ENCODE measurements at places on chromosomes 16 and 17. TPM values are rescaled to one million over a fixed set of nuclear protein-coding genes. Genes with fewer than 3 reads are reported as not detected.

The GNGT2 gene
- 0.34 TPM for total RNA-seq

The NOG gene
- total RNA-seq: 13.7 TPM

The CACNG5 gene
- 0.68 TPM for total RNA-seq

The TOX3 gene
- total RNA-seq: 14.7 TPM

The RAB26 gene
- 9.9 TPM for total RNA-seq

GRCh38 chr17:4800462-4801196 lies 1.5 kb downstream of the C17orf114 start:
- no peak for DNase-seq

DNA sequence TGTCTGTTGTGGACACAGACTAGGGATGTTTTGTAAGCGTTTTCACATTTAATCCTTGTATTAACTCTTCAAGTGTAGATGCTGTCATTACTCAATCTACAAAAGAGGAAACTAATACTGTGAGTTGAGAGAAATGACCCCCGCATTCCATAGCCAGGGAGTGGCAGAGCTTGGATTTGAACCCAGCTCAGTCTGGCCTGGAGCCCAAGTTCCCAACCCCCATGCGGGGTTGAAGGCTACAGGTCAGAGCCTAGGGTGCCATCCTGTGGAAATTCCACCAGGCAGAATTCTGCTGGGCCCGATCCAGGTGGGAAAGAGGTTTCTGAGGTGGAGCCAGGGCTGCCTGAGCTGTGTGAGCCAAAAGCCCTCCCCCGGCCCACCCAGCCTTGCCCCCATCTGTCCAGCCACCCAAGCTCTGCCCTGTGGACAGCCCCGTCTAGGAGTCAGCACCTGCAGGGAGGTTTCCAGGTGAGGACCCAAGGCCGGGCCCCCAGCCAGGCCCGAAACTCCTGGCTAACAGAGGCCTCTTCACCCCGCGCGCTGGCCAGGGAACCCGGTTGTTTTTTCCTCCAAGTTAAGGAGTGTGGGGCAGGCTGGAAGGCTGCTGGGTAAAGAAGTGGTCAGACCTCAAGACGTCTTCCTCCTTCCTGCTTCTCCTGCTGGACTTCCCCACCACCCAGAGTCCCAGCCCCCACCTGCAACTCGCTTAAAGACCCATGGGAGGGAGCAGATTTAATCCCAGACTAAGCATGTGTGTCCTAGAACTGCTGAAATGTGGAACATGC lies 5.7 kb downstream of the MMP15 start:
- DNase-seq: no peak

- DNase-seq: no peak
Observed at GRCh38 chr17:33864758-33865229, 390.3 kb upstream of the CCL2 start.

DNA sequence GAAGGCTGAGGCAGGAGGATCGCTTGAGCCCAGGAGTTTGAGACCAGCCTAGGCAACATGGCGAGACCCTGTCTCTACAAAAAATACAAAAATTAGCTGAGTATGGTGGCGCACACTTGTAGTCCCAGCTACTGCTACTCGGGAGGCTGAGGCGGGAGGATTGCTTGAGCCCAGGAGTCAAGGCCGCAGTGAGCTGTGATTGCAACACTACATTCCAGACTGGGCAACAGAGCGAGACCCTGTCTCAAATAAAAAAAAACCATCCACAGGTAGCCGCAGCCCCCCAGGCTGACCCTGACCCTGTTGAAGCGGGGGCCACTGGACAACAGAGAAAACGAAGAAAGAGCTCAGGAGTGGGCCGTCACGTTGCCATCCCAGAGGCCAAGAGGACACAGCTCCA lies 4.0 kb downstream of the SLC43A2 start:
- no peak for DNase-seq

GRCh38 chr17:67855504-67856324 lies 30.4 kb downstream of the BPTF start:
- no peak for DNase-seq

DNA sequence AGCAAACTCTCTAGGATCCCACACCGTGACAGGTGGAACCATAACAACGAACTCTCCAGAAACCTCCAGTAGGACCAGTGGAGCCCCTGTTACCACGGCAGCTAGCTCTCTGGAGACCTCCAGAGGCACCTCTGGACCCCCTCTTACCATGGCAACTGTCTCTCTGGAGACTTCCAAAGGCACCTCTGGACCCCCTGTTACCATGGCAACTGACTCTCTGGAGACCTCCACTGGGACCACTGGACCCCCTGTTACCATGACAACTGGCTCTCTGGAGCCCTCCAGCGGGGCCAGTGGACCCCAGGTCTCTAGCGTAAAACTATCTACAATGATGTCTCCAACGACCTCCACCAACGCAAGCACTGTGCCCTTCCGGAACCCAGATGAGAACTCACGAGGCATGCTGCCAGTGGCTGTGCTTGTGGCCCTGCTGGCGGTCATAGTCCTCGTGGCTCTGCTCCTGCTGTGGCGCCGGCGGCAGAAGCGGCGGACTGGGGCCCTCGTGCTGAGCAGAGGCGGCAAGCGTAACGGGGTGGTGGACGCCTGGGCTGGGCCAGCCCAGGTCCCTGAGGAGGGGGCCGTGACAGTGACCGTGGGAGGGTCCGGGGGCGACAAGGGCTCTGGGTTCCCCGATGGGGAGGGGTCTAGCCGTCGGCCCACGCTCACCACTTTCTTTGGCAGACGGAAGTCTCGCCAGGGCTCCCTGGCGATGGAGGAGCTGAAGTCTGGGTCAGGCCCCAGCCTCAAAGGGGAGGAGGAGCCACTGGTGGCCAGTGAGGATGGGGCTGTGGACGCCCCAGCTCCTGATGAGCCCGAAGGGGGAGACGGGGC lies 1.3 kb downstream of the SPN start:
- no peak for DNase-seq

DNA sequence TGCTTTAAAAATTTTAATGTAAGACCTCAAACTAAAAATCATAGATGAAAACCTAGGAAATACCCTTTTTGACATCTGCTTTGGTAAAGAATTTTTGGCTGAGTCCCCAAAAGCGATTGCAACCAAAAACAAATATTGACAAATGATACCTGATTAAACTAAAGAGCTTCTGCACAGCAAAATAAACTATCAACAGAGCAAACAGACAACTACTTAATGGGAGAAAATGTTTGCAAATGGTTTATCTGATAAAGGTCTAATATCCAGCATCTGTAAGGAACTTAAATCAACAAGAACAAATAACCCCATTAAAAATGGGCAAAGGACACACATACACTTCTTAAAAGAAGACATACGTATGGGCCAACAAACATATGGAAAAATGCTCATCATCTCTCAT lies 242.5 kb downstream of the BCAS3 start:
- DNase-seq: no peak

DNA sequence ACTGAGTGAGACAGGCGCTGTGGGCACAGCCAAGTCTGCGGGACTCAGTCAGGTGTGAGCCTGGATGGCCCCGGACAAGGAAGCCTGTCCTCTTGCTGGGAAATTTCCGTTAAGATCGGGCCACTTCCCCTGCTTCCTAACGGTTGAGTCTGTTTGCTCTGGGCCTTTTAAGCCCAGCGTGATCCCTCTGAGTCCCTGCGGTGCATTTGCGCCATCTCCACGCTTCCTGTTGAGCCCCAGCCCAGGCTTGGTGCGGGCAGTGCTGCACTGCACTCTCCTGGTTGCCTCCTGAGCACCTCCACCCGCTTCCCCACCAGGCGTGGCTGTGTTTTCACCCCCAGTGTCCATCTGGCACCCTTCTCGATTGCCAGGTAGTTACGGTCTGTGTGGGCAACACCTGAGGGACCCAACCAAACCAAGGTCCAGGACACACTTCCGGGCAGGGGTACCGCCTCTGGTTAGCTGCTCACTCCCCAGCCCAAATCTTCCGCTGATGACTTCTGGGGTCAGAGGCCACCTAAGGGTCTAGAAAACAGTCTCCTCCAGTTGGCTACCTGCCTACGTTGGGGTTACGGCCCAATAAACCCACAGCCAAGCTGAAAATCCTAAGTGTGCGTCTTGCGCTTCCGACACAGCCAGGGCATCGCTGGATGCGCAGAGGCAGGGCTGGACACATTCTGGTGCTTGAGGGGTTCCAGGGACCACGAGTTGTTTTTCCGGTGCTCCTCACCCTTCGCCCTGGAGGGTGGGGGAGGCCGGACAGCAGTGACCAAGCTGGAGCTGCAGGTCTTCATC lies 1.4 kb upstream of the SLC25A10 start:
- no peak for DNase-seq

GRCh38 chr17:40167685-40168261 lies 9.5 kb upstream of the RAPGEFL1 start:
- DNase-seq: no peak
